CD4-positive, alpha-beta T cell treated with Interleukin-4 for 1 hour (primary cell): ENCODE measurements at places on chromosomes 1 and 21.

DNA sequence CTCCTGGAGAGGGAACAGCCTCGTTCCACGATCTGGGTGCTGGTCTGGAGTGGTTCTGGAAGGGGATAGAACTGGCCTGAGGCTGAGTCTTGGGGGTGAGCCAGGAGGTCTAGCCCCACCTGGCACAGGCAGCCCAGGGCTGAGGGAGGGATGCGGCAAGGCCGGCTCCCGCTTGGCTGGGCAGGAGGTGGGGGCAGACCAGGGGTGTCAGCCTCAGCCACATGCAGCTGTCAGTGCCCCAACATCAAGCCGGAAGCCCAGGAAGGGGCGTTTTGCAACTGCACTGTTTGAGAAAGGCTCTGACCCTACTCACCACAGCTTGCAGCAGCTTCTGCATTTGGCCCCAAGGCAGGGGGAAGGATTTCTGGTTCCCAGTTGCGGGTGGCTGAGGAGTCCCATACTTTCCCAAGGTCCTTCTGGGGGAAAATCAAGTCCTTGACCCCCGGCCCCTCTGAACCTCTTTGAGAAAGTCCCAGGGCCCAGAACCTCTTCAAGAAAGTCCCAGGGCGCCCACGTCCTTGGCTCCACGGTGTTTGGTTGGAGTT, 2.0 kb downstream of the EFHD2 start:
- DNase-seq, result peak; percentile 67

GRCh38 chr1:18316764-18317163, 164.0 kb upstream of the KLHDC7A start:
- DNase-seq, result no peak

DNA sequence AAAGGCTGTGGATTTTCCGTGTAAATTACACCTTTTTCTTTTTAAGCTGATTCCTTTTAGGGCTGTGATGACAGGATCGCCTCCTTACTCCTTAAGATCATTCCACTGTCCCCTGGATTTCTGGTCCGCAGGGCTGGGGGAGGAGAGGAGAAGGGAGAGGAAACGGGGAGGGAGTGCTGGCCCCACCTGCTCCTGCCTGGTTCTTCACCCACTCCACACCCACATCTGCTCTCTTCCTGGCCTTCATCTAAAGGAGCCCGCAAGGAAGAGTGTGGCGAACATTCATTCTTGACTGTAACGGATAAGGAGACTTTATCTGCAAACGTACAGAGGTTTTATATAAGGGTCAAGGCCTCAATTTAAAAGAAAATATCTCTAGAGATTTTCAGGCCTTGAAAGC, 242.0 kb downstream of the RHOU start:
- no peak for DNase-seq

- DNase-seq, result no peak
Observed at GRCh38 chr21:43933199-43933598, 68.2 kb downstream of the AGPAT3 start.

DNA sequence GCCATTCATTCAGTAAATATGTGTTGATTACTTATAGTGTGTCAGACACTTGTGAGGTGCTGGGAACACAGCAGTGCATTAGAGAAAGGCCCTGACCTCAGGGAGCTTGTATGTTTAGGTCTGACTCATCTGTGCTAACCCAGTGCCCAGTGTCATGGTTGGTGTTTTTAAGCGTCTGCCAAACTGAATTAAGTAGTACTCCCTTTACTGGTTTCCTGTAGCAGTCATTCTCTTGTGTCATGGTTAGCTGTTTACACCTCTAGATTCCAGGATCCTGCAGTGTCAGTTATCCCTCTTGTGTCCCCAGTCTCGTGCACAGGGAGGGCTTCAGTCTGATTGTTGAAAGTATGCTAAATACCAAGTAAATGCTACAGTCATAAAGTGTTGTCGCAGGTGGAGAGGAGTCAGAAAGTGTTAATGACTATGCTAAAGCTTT, 14.2 kb downstream of the UCK2 start:
- no peak for DNase-seq

DNA sequence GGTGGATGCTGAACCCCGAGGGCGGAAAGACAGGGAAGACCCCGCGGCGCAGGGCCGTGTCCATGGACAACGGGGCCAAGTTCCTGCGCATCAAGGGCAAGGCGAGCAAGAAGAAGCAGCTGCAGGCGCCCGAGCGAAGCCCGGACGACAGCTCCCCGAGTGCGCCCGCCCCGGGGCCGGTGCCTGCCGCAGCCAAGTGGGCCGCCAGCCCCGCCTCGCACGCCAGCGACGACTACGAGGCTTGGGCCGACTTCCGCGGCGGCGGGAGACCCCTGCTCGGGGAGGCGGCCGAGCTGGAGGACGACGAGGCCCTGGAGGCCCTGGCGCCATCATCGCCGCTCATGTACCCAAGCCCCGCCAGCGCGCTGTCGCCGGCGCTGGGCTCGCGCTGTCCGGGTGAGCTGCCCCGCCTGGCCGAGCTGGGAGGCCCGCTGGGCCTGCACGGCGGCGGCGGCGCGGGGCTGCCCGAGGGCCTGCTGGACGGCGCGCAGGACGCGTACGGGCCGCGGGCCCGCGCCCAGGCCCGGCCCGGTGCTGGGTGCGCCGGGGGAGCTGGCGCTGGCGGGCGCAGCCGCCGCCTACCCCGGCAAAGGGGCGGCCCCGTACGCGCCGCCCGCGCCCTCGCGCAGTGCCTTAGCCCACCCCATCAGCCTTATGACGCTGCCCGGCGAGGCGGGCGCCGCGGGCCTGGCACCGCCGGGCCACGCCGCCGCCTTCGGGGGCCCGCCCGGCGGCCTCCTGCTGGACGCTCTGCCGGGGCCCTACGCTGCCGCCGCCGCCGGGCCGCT, 20.7 kb downstream of the FOXO6 start:
- DNase-seq, result no peak

- no peak for DNase-seq
Observed at GRCh38 chr1:3237570-3237969, 168.6 kb downstream of the PRDM16 start.

DNA sequence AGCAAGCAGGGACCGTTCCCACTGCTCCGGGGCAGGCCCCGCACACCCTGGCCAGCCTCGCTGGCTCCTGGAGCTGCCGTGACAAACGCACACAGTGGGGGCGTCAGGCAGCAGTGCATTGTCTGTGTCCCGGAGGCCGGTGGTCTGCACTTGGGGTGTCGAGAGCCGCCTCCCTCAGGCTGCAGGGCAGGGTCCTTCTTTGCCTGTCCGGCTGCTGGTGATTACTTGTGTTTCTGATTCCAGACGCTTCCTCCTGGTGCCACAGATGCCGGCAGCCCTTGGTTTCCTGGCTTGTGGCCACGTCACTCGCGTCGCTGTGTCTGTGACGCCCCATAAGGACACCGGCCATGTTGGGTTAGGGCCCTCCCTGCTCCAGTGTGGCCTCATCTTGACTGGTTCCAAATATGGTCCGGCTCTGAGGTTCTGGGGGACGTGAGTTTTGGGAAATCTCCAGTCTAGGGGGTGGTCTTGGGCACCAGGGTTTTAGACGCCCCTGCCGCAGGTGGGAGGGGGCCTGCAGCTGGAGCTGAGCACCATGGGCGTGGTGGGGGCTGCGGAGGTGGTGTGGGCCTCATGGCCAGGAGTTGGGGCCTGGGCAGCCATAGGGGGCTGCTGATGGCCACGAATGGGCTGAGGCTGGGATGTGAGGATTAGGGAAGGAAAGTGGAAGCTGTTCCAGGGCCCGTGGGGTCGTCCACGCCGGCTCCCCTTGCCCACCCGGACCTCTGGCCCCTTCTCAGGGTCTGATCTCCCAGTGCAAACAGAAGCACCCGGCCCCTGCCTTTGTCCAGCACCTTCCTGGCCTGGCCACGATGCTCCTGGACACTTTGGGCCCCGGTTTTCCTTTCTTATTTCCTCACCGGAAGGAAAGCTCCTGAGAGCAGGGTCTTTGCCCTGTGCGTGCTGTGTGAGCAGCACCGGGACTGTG, 41.0 kb downstream of the SLX9 start:
- DNase-seq, result no peak

GRCh38 chr1:35569936-35570335, 3.2 kb upstream of the TFAP2E start:
- no peak for DNase-seq

DNA sequence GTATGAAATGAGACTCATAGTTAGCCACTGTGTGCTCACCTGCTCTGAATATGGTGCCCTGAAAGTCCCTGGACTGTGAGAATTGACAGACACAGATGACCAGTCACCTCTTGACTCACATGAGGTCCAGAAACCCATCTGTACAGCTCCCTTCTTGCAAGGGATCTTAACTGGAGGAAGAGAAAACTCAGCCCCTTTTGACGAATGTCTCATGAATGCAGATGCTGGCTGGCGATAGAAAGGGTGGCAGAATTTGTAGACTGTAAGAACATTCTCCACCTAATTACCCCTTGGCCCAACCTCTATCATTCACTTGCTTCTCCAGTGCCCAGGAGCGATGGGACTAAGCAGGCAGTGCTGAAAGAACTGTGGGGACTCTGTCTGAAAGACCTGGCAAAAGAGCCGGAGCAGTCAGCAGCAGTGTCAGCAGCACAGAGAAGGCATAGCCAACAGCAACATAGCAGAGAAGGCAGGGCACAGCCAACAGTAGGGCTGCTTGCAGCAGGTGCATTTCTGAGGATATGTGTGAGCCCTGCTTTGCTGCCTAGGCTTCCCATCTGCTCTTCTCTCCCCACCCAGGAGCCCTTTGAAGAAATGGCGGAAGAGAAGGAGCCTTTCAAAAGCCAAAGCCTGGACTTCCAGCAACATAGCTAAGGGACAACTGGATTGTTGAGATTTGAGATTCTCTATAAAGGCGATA, 25.8 kb upstream of the IFNGR2 start:
- no peak for DNase-seq

GRCh38 chr1:10888791-10889649, 92.6 kb upstream of the CASZ1 start:
- no peak for DNase-seq

GRCh38 chr1:41751804-41752513, 166.8 kb downstream of the HIVEP3 start:
- DNase-seq, result peak; percentile 37

DNA sequence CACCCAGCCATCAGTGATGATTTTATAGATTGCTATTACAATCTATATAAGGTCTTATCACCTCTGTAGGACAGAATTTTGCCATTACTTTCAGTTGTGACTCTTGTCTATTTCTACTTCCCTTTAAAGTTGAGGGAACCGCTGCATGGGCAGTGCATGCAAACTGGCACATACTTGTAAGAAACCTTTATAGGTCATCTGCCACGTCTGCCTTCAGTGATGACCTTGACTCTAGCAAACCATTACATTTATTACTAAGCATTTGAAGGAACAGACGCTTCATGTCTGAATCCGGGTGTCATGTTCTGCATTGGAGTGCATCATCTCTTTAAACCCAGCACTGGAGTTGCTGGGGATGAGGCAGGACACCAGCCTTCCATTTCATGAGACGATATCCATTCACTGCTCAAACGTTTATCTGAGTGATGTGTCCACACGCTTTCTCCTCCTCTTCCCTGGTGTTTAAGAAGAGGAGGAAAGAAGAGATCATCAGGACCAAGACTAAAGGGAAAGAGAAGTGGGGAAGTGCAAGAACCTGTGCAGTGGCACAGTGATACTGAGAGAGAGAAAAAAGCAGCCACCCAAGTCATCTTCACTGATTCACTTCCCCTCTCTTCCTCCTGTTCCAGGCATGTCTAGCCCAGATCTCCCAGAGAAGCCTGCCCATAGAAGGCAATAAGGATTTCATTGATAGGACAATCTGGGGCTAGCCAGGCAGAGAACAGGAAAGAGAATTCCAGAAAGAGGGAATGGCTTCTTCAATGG, 14.1 kb downstream of the CCSAP start:
- no peak for DNase-seq

- DNase-seq, result no peak
Observed at GRCh38 chr1:35810096-35810881, 2.5 kb downstream of the AGO4 start.

GRCh38 chr1:154182344-154183045, 9.4 kb downstream of the TPM3 start:
- peak; percentile 81 for DNase-seq

DNA sequence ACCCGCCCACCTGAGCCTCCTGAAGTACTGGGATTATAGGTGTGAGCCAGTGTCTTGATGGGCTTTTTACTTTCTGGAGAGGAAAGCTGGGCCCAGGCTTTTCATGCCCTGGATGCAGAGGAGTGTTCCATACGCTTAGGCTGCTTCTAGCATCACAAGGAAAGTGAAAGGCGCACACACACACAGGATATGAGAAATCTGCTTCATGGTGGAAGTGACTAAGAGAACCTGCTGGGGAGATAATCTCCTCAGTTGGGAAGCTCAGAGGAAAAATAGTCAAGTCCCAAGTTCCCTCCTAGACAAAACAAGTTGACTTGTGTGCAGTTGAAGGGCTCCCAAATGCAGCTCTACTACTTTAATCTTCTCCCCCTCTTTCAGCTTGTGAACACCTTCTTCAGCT, 2.2 kb downstream of the NUDC start:
- DNase-seq, result no peak

GRCh38 chr1:221045842-221046831, 166.9 kb downstream of the HLX start:
- DNase-seq, result peak; percentile 62
